M059J (cell line): ENCODE measurements at places on chromosomes 3 and 15. TPM values are rescaled to one million over a fixed set of nuclear protein-coding genes. Genes with fewer than 3 reads are reported as not detected.

MFAP1 gene
- 22.0 and 34.0 TPM in 2 replicates for total RNA-seq

ERICH6 gene
- total RNA-seq, result 0.07 TPM in 1 of 2 replicates, not detected in the other

CSPG5 gene
- 1.1 and 1.3 TPM in 2 replicates for total RNA-seq

SPESP1 gene
- not detected in 2 replicates for total RNA-seq

DNA sequence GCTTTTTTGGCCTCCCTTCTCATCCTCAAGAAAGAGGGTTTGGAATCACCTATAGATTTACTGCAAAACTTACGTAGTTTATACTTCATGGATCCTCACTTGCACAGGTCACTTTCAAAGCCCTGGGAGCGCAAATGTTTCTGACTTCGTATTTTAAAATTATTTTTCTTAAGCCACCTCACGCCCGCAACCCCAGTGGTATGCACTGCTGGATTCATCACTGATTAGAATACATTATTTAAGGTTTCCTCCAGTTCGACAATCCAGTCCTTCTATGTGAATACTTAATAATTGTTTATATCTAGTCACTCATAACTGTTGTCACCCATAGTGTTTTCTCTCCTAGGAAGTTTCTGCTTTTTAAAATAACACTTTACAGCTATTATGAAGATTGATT lies 339.9 kb downstream of the CHL1 start:
- DNase-seq, result no peak

GRCh38 chr3:141421639-141422319 lies 53.5 kb downstream of the ZBTB38 start:
- peak; percentile 96 for DNase-seq

DNA sequence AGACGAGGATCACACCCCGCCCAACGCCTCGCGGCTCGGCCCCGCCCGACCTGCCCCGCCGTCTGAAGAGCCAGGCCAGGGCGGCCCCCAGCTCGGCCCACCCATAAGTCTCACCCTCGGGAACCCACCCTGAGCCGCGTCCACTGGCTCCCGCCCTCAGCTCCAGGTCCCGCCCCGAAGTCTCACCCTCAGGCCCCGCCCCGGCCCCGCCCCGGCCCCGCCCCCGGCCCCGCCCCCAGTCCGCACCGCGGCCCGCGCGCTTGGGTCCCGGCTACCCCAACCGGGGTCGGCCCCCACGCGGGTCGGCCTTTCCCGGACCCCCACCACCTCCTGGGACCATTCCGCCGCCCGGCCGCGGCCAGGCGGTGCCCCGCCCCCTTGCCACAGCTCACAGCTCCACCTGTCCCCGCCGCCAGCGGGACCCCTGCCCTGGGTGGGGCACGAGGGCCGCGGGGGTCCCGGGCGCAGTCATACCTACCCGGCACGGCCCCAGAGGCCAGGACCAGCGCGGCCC lies 489 bp downstream of the CSPG5 start:
- no peak for DNase-seq

GRCh38 chr3:54891540-54891897 lies 36.3 kb downstream of the LRTM1 start:
- peak; percentile 98 for DNase-seq

DNA sequence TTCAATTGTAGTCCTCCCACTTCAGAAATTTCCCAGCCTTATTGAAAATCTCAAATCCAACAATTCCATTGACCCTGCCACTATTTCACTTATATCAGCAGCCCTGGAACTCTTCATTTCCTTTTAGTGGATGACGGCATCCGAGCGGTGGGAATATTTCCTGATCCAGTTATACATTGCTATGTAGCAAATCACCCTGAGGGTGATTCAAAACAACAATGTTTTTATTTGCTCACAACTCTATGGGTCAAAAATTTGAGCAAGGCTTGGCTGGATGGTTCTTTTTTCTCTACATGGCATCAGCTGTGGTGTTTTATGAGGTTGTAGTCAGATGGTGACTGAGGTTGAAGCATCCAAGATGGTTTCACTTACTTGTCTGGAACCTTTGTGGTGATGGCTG lies 70.5 kb downstream of the CHST2 start:
- DNase-seq, result no peak

- no peak for DNase-seq
Observed at GRCh38 chr15:59953392-59953883, 50.7 kb upstream of the FOXB1 start.
